Fibroblast of skin of abdomen (primary cell): ENCODE measurements at places on chromosomes 3 and 15.

DNA sequence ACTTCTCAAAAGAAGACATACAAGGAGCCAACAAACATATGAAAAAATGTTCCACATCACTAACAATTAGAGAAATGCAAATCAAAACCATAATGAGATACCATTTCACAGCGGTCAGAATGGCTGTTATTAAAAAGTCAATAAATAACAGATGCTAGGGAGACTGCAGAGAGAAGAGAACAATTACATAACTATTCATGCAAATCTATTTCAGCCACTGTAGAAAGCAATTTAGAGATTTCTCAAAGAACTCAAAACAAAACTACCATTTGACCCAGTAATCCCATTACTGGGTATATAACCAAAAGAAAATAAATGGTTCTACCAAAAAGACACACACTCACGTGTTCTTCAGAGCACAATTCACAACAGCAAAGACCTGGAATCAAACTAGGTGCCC, 116.3 kb downstream of the VPS13C start:
- DNase-seq = no peak

DNA sequence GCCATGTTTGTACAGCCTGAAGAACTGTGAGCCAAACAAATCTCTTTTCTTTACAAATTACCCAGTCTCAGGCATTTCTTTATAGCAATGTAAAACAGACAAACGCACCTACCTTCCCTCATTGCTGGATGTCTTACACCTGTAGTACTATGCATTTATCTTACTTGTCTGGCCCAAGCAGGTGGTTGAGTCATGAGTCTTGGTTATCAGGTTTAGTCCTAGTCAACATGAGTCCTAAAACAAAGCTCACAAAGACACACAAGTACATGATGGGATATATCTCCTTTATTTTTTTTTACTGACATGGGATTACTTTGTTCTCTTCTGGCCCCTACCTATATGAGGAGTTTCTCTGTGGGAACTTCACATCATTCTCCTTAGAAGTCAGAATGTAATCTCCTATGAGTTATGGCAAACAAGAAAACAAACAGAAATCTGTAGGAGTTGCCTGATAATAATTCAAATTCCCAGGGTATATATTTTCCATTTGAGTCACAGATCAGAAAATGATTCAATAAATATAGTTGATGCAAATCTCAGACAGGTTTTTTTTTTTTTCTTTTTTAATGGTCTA, 33.6 kb upstream of the PLSCR2 start:
- DNase-seq = no peak

- DNase-seq = no peak
Measured at GRCh38 chr15:76313731-76314130, 2.5 kb upstream of the ETFA start.

GRCh38 chr3:125107861-125108567, 52.2 kb upstream of the HEG1 start:
- DNase-seq = peak; percentile 86

GRCh38 chr15:52100807-52101442, 11.7 kb downstream of the BCL2L10 start:
- peak; percentile 87 for DNase-seq

DNA sequence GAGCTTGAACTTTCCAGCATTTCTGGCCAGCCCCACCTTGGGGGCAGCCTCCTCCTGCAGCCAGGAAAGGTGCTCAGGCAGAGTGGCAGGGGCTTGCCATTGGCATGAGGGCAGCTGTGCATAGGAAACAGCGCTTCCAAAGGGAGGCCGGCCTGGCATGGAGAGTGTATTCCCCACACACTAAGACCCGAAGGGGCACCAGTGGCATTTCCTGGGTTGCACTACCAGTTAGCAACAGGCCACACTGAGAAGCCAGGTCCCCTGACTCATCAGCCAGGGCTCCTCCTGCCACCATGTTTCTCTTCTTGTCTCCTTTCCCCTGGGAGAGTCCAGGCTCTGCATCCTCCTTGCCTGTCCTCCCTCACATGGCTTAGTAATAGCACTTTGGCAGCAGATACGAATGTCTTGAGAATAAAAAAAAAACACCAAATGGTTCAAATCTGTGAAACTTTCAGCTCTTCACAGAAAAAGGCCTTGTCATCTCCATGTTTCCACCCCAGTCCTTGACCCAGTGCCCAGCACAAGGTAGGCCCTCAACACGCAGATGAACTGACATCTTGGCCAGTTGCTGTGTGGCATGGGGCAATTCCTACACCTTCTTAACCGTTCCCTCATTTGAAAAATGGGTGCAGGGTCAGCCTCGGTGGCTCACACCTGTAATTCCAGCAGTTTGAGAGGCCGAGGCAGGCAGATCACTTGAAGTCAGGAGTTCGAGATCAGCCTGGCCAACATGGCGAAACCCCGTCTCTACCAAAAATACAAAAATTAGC, 180.4 kb downstream of the SMAD6 start:
- peak; percentile 72 for DNase-seq

- no peak for DNase-seq
Measured at GRCh38 chr3:168427835-168428475, 332.2 kb upstream of the GOLIM4 start.
